Sciatic nerve (tissue), 2 donors: ENCODE measurements at places on chromosomes 3 and 15.

DNA sequence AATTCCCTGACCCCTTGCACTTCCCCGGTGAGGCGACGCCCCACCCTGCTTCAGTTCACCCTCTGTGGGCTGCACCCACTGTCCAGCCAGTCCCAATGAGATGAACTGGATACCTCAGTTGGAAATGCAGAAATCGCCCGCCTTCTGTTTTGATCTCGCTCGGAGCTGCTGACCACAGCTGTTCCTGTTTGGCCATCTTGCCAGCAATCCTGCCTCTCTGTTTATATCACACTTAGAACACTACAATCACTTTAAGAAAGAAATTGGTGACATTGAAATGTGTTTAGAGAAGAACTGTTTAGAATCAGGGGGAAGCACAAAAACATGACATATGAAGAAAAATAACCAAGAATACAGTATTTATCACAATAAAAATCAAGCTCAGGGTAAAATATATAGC is 127.5 kb upstream of the SUCLG2 start:
- no peak for DNase-seq

DNA sequence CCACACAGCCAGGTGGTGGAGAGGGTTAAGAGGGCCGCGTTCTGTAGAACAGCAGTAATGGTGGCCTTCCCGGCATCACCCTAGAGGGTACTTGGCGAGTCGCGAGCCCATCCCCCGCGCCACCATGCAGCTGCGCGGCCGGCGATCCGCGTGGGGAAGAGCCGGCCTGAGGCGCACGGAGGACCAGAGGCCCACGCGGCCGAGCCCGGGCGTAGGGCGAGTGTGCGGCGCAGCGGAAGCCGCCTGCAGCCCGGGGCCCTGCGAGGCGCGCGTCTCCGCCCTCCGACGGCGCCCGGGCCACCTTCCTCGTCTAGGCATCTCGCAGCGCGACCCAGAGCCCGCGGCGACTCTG is 423 bp downstream of the TKT start:
- no peak for DNase-seq

DNA sequence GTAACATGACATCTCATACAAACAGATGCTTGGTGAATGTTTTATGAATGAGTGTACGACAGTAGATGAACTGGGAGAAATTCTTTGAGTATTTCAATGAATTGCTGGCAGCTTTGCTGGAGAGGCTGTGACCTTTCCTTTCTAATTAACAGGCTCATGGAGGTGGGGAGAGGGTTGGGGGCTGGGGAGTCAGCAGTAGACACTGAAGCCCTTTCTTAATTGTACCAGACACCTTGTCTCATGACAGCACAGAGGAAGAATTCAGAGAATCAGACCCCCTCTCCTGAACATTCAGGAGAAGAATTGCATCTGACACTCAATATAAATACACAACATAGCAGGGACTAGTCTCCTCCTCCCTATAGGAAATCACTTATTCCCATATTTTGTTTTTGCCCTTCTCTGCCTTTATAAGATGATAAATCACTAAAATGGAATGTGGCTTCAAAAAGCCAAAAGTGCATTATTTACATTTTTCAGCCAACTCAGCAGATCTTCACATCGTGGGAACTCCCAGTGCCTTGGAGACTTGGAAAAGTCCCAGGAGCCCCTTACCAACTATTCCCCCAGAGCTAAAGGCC is 66.2 kb upstream of the TPM1 start:
- DNase-seq = no peak

GRCh38 chr3:50154840-50155490 is at the start of gene SEMA3F:
Gene SEMA3F (plus strand): TSS chr3:50155324. CDS start chr3:50159623, 4,299 bp downstream.
- DNase-seq = no peak

- DNase-seq = no peak
Observed at GRCh38 chr3:156017352-156018030, 102.9 kb upstream of the KCNAB1 start.

DNA sequence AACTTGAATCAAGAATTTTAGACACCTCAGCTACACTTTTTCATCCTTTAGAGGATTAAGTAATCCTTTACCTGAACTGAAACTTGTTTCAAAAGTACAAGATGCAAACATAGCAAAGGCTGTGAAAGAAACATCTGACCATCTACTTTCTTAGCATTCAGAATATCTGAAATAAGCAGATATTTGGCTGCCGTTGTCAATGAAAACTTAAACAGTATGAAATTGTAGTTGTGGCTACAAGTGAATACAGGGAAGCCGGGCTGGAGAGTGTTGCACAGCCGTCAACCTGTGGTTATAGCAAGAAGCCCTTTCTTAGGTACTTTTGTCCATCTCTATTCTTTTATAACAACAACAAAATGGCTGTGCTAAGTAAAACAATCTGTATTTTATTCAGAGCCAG is 6.9 kb upstream of the CX3CR1 start:
- DNase-seq = no peak

- DNase-seq = no peak
Observed at GRCh38 chr15:93121107-93121506, 32.1 kb upstream of the RGMA start.

DNA sequence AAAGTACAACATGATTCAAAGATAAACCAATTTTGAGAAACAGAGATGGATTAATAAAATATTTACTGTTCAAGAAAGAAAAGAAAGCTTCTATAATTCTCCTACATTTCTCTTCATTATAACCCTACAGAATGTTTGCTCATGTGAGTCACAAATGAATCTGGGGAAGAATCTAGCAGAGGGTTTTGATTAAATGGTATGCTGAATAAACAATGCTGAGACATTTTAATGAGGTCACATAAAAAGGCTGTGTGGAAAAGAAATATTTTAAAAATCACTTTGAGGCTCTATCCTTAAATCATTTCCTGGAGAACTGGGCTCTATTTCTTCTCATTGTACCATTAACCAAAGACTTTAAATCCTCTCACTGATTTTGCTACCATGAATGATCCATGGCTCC is 727.7 kb downstream of the NTRK3 start:
- no peak for DNase-seq

- DNase-seq = no peak
Observed at GRCh38 chr3:193269343-193270028, 28.5 kb downstream of the PLAAT1 start.

DNA sequence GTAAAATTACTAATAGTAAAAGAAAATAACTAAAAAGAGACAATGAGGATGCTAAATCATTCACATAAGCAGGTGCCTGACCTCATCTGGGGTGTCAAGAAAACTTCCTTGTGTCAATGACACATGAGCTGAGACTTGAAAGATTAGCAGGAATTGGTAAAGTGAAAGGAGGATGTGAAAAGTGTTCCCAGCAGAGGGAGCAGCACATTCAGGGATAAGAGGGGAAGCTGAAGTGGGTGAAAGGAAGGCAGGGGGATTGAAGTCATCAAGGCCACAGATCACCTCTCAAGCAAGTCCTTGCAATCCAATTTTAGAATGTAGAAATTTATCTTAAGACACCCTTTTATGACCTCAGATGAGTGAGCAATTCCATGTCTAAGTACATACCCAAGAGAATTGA is 60.2 kb upstream of the ACP3 start:
- DNase-seq = no peak

DNA sequence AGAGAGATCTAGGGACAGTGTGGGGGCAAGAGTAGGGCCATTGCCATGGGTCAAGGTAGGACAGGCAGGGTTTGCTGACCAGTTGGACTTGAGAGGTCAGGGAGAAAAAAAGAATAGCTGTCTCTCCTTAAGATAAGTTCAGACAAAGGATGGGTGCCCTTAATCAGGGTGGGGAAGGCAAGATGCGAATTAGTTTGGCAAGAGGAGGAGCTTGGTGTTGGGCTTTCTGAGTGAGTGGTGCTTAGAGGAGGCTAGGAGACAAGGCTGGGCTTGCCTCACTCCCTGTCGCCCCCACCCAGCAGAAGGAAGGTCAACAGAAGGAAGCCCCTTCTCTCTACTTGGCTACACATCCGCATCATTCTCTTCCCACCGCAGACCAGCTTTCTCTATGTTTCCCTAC is 53.9 kb upstream of the CTDSPL start:
- DNase-seq = no peak

DNA sequence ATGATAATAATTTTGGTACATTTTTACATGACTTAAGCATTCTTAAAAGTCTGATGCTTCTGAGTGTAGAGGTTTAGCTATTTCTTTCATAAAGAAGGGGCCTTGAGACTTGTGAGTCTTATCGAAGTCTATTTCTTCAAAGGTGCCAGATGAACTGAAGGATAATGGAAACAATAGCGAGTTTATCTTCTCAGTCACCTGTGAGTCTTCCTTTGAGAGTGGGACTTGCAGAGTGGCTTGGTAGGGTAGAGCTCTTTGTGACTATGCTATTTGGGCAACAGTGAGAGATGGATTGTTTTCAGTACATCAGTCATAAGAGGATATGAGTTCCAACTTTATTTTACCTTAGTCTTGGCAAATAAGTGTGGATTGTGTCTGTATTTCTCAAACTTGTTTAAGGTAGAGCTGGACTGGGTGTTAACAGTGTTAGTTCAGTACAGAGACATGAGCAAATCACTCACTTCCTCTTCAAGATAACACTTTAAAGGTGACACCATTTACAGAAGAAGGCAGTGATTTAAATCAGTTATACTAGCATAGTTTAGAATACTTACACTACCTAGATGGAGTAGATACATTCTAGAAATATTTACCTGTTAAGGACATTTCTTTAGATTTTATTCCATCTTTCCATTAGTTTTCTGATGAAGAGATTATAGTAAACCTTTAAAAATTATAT is 3.2 kb downstream of the AKAP13 start:
- DNase-seq = no peak

DNA sequence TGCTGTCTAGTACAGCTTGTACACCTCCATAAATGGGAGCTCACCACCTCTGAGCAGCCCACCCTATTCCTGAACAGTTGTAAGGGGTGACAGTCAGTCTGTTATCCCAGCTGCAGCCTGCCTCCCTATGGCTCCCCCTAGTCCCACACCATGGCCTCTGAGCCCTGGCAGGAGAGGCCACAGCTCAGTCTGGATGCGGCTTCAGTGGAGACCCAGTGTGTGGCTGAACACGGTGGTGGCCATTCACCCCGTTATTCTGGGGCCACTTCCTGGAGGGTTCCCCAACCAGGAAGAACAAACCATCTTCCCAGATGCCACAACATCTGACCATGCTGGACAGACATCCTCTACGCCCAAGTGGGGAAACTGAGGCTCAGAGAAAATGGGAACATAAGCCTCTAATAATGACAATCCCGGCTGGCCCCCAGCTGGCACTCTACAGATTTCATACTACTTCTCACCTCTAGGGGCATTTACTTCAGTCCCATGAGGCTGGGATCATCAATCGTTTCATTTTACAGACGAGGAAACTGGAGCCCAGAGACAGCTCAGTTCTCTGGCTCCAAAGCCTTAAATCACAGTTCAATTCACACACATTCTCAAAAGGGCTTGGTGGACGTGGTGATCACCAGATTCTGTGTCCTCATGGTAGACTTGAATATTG is 9.2 kb upstream of the GRIP2 start:
- DNase-seq = no peak

- DNase-seq = no peak
Observed at GRCh38 chr3:43061101-43061895, 44.6 kb downstream of the POMGNT2 start.

GRCh38 chr15:98653686-98654085 is 5.3 kb downstream of the IGF1R start:
- no peak for DNase-seq

DNA sequence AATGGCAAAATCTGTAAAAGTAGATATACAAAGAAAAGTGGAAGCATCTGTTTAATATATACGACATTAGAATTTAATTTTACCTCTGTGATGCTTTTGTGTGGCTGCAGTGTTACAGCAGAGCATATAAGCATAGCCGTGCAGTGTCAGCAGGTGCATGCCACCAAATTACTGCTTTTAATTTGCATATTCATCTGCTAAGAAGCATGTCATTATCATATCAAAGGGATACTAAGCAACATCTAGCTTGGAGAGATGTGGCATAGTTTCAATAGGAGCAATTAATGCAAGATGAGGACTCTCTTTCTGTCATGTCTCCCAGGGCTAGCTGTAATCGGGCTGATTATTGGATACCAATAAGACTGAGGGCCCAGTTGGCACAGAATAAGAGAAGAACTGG is 214.4 kb upstream of the SOX2 start:
- no peak for DNase-seq
